RWPE1 (cell line): ENCODE measurements at places on chromosomes 7 and 10.

GRCh38 chr7:34361663-34362250, 296.3 kb upstream of the NPSR1 start:
- DNase-seq = no peak

GRCh38 chr10:133452453-133452852, 1.3 kb upstream of the SCART1 start:
- DNase-seq = no peak

GRCh38 chr7:25349283-25350017, 121.2 kb upstream of the NPVF start:
- DNase-seq = no peak

DNA sequence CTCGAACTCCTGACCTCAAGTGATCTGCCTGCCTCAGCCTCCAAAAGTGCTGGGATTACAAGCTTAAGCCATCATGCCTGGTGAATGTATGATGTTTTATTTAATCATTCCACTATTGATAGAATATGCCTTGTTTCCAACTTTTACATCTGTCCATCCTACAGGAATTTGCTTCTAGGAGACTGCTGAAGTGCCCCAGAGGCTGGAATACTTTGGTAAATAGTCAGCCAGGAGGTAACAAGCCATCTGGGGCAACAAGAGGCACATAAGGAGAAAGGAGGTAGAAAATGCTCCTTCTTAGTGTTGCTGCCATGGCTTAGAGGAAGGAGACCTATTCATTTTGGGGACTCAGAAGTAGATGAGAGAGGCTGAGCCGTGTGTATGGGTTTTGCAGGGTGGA, 14.8 kb downstream of the PLCE1 start:
- DNase-seq = no peak

DNA sequence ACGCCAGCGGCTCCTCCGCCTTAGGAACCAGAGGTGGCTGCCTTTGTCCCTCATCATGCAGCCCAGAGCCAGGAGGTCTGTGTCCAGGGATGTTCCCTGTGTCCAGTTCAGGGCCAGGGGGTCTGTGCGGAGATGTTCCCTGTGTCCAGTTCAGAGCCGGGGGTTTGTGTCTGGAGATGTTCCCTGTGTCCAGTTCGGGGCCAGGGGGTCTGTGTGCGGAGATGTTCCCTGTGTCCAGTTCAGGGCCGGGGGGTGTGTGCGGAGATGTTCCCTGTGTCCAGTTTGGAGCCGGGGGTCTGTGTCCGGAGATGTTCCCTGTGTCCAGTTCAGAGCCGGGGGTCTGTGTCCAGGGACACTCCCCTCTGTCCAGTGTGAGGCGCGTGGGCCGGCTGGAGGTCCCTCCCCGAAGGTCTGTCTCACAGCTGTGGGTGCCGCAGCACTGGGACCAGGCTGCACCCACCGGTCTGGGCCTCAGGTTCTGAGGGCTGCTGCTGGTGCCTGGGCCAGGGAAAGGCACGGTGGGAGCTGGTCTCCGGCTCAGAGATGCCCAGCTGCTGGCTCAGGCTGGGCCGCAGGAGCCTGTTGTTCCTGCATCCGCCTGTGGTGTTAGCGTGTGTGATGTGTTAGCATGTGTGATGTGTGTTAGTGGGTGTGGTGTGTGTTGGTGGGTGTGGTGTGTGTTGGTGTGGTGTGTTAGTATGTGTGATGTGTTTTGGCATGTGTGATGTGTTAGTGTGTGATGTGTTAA, 67.9 kb upstream of the CFAP46 start:
- DNase-seq = no peak
